ENCODE measurements at places on chromosomes 4 and X.

GRCh38 chrX:149648932-149649331 is 17.3 kb upstream of the TMEM185A start:
- DNase-seq: no peak

DNA sequence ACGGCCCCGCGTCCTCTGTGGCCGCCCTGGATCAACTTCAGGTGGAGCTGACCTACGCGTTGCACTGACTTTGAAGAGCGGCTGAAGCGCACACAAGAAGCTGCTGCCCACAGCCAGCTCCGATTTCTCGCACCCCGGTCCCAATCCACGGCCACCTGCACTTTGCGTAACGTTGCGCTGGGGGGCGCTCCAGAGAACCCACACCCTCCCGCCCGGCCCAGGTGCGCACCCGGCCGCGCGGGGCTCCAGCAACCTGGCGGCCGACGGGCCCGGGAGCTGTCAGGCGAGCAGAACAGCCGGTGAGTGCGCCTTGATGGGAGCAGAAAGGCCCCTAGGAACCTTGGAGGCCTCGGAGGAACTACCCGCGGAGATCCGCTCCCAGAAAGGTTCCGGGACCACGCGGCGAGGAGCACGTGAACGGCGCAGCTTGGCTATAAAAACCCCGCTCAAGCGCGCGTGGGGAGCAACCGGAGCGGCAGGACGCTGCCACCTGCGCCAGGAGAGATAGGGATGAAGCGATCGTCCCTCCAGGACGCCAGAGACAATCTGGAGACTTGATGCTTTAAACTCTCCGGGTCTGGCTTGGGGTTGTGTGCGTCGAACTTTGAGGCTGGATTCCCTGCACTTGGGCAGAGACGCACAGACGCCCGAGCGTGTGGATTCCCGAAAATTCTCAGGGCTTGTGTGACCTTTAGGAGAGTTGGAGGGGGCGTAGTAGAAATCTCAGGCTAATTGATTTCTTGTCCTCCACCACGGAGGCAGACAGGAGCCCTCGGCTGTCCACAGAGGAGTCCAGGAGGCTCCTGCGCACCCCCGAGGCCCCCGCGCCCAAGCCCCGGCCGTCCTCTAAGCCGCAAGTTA is 591 bp upstream of the NWD2 start:
- DNase-seq: no peak

DNA sequence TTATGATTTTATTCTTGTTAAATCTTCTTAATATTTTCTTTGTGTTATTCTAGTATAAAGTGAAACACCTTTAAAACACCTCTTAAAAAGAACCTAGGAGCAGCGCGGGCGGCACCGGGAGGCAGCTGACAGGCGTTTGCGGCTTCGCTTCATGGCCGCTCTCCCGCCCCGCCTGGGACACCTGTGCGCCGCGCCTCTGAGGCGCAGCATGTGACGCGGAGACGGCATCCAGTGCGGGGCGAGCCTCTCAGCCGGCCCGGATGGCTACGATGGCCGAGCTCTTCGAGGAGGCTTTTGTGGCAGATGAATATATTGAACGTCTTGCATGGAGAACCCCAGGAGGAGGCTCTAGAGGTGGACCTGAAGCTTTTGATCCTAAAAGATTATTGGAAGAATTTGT is 1592.7 kb downstream of the TECRL start:
- DNase-seq: no peak

GRCh38 chr4:151199319-151200190 is 77.4 kb upstream of the PRSS48 start:
- no peak for DNase-seq

Data from vagina (tissue), 2 donors.